ENCODE measurements at places on chromosomes 3 and 15.

DNA sequence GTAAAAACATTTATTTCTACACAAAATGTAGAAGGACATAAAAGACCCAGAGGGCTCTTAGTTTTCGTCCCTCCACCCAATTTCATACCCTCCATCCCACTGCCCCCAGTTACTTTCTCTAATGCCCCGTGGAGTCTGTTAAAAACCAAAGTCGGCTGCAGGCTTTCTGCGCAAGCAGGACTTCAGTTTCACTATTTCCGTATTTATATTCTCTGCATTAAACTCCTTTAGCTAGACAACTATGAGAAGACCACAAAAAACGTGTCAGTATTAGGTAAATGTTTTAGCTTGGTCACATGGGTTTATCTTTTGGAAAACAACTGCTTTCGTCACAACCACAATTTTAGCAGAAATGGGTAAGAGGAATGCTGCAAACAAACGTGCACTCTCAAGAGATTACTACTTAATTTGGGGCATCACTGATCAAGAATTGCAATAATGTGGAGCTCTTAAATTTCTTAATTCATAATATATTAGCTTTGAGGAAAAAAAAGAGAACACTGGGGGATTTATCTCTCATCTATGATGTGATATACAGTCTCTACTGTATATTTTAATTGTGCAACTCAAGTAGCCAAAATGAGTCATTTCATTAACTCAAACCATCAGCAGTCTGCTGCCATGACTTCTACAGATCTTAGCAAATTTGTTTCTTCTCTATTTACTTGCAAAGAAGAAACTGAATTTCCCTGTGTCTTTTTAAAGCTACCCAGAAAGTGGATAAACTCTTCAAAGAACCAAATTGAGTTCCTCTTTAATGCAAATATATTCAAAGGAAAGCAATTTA, 740 bp upstream of the NSMCE3 start:
- no peak for DNase-seq

- no peak for DNase-seq
Measured at GRCh38 chr15:100880139-100880896, 687 bp downstream of the ALDH1A3 start.

DNA sequence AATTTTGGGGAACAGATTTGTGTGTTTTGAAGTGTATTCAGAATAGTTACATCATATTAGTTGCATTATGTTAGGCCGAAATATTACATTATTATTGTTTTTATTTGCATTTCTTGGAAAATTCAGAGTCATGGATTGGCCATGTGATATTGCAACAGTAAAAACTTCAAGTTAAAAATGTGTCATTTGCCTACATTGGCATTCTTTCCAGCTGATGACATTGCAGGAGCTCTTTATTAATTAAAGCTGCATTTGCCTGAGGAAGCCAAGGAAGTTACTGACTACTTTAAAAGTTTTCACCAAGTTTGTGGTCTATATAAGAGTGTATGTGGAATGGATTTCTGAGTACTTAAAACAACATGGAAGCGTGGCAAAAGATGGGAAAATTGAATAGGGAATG, 726.4 kb upstream of the SGO1 start:
- no peak for DNase-seq

- DNase-seq, result no peak
Measured at GRCh38 chr3:8523041-8523440, 21.4 kb downstream of the LMCD1 start.

- DNase-seq, result no peak
Measured at GRCh38 chr3:53628536-53629401, 134.4 kb downstream of the CACNA1D start.

DNA sequence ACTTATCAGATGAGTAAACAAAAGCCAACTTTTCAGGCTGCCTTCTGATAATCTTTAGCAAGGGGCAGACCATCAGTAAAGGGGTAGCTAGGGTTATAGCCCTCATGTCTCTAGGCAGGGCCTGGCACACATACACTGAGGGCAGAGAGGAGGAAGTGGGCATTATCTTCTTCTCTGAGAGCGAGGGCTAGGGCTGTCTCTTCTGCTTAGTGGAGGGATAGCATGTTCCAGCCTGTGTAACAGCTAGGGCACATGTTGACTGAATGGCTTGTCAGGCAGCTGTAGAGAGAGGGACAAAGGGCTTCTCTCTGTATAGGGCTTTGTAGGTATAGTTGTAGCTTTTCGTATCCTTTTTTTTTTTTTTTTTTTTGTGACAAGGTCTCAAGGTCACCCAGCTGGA, 17.8 kb downstream of the CRTC3 start:
- DNase-seq, result no peak

DNA sequence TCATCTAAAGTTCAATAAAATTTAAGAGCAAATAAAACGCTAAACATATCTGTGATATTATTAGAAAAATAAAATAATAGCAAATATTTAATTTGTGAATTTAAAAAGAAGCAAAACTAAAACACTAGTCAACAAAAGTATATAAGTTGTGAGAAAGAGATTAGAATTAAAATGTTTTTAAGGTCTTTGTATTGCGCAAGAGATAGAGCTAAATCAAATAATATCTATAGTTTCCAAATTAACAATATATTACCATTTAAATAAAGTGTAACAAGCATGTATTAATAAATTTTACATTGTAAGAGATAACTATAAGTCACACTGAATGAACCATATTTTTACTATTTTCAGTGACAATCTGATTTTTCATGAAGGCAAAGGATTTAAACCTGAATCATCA, 74.2 kb downstream of the PLSCR2 start:
- DNase-seq, result no peak

- DNase-seq, result no peak
Measured at GRCh38 chr3:29143151-29143550, 137.7 kb upstream of the RBMS3 start.

DNA sequence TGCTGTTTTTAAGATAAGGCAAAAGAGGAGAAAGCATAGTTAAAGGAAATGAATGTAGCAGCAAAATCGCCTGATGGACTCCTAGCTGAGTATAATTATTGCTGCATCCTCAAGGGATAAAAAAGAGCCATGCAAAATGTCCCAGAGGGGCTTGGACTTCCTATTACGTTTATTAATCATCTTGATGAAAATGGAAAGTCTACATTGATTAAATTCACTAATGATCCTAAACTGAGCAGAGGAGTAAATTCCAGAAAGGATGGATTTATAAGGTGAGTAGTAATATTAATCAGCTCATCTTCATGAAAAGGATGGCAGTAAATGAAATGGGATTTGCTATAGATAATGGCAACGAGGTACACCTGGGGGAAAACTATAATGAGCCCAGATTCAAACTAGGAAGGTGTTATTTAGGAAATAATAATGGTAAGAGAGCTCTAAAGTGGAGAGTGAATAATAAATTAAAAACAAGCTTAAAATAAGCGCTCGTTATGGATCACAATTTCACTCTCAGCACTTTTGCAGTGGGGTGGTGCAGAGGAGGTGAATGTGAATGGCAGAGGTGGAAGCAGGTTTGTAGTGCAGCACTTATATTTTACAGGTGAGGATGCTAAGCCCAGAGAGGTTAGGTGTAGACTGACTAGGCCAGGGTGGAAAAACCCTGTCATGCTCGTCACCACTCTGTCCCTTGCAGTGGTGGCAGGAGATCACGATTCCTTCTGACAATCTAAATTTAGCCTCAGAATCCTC, 22.3 kb downstream of the IL5RA start:
- no peak for DNase-seq

DNA sequence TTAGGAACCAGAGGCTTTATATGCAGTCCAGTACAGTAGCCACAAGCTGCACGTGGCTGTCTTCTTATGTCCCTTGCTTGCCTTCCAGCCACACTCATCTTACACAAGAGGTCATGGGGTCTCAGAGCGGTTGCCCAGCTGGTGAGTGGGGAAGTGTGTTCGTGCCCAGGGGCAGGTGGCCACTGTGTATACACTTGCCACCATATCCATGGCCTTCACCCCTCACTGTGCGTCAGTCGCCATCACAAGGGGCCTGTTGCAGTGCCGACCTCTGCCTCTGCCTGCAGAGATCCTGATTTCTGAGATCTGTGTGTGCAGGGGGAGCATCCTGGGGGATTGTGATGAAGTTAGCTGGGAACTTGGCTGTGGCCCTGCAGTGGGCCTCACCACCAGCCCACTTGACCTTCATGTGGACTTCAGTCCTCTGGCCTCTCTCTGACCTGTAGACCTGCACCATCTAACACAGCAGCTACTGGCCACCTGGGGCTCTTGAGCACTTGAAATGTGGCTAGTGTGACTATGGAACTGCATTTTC, 43.1 kb upstream of the SACM1L start:
- no peak for DNase-seq

DNA sequence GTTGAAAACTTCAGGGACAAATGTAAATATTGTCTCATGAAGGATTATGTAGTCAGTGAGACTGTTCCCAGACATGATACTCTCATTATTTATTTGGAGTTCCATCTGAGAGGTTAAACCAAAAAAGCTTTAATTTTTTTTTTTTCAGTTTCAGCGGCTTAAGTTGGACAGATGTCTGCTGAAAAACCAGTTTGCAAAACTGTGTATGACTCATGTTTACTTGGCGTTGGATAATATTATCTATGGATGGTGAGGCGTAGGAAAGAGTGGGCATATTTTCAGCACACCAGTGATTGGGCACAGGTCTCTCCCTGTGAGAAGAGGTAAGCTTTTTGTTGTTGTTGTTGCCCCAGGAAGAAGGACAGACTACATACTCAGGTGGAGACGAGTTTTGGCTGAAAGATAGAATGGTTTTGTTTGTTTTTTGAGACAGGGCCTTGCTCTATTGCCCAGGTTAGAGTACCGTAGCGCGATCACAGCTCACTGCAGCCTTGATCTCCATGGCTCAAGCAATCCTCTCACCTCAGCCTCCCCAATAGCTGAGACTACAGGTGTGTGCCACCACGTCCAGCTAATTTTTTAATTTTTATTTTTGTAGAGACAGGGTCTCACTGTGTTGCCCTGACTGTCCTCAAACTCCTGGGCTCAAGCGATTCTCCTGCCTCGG, 16.4 kb upstream of the ANXA2 start:
- no peak for DNase-seq
